ENCODE measurements at places on chromosomes 1 and 21.

DNA sequence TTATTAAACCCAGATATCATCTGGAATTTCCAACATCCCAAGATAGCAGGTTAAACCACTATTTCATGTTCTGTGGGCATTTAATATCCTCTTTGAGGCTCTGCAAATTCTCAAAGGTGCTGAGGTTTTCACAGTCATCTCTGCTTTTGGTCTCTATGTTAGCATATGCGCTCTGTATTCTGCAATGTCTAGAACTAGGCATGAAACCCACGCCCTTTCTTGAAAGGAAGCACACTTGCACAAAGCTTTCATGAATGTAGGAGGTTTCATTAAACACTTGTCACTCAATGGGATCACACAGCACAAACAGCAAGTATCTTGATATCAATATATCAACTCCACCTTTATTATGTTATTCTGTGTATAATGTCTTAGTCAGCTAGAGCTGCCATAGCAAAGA lies 172.0 kb upstream of the USP24 start:
- DNase-seq: no peak

- DNase-seq: no peak
Measured at GRCh38 chr1:29752141-29752540, 515.8 kb downstream of the PTPRU start.

DNA sequence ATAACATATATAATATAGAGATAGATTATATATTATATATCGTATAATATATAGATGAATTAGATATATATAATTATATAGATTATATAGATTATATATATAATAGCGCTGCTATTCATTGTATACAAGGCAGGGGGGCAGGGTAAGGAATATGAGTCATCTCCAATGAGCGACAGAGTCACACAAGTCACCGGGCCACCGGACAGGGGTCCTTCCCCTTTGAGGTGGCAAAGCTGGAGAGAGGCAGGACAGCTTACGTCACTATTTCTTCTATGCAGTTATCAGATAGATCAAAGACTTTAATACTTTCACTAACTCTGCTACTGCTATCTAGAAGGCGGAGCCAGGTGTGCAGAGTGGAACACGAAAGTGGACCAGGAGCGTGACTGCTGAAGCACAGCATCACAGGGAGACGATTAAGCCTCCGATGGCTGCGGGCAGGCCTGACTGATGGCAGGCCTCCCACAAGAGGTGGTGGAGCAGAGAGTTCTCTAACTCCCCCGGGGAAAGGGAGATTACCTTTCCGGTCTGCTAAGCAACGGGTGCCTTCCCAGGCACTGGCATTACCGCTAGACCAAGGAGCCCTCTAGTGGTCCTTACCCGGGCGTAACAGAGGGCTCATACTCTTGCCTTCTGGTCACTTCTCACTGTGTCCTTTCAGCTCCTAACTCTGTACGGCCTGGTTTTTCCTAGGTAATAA lies 2154.7 kb downstream of the MRPL39 start:
- no peak for DNase-seq

DNA sequence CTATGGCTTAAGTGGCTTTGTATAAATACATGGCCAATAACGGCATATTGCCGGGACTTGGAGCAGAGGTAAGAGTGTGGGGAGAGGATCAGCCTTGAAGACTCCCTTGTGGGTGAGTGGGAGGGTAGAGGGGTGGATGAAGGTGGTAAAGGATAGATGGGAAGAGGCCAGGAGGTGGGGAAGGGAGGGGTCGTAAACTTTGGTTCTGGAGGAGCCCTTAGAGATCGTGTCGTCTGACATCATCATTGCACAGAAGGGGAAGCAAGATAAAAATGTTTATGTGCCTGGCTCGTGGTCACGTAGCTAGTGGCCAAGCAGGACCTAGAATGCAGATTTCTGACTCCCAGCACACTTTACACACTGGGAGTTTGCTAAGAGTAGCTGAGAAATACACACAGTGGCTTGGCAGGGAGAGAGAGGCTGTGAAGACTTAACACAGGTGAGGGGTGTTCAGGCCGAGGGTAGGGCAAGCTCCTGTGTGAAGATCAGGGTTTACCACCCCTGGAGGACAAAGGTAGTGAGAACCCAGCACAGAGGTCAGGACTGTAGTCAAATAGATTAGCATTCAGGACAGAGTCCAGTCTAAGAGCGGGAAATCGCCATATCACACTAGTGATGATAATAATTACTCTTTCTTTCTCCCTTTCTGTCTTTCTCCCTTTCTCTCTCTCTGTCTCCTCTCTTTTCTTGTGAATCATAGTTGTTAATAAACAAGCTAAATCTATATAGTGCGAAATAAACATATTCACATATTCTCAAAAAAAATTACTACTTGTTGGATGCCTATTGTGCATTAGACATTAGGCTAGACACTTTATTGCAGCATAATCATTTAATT lies 75.5 kb downstream of the LRRC8D start:
- peak; percentile 59 for DNase-seq
